ENCODE measurements at places on chromosomes 2 and 18. TPM values are rescaled to one million over a fixed set of nuclear protein-coding genes. Genes with fewer than 3 reads are reported as not detected.

DNA sequence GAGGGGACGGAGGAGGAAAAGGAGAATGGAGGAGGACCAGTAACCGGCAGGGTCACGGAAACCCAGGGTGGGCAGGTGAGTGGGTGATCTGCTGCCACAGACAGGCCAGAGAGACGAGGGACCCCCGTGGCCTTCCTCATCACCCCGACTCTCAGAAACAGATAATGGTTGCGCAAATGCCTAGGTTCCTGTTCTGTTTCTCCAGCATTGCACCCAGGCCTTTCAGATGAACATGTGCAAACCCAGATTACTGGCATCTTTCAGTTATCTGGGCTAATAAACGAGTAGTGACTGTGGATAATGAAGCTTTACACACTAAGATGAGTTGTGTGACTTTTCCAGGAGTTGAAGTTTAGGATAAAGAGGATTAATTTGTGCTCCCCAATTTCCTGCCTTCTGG lies 46.5 kb downstream of the TET3 start:
- no peaks in the 10 kb centered on the region for H3K27me3 ChIP-seq
- DNase-seq: no peak
- peaks cover 18% of the 10 kb centered on the region for H3K36me3 ChIP-seq
- H3K27ac ChIP-seq: no peak overlapping the region
- H3K4me3 ChIP-seq: no peak overlapping the region
- H3K4me1 ChIP-seq: peaks cover 11% of the 10 kb centered on the region

DNA sequence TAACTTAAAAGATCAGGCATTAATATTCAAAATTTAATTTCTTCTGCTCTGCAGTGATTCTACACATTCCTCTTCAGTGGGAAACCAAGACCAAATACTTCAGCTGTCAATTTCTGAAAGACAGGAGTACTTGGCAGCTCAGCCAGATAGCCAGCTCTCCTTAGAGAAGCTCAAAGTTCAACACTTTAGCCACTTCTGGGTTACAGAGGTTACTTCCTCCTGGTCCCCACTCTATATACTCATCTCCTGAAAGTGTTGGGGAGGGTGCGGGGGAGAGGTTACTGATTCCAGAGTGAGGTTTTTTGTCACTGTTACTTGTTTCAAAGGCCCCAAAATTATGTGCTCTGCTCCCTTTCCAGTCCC lies 4.1 kb downstream of the CYTIP start:
- H3K36me3 ChIP-seq: no peaks in the 10 kb centered on the region
- no peaks in the 10 kb centered on the region for H3K27me3 ChIP-seq
- DNase-seq: no peak
- H3K27ac ChIP-seq: no peak overlapping the region

DNA sequence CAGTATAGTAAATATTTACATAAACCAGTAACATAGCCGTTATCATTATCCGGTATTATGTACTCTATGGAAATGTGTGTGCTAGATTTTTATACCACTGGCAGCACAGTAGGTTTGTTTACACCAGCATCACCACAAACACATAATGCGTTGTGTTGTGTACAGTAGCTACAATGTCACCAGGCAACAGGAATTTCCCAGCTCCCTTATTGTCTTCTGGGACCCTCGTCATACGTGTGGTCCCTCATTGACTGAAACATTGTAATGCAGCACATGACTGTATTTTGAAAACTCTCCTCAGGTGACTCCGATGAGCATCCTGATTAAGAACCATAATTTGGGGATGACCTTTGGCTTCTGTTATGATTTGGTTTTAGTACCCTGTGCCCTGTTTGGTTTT lies 31.3 kb downstream of the EHD3 start:
- H3K27ac ChIP-seq: no peak overlapping the region
- H3K27me3 ChIP-seq: no peaks in the 10 kb centered on the region
- DNase-seq: no peak
- peaks cover 6% of the 10 kb centered on the region for H3K4me1 ChIP-seq
- H3K36me3 ChIP-seq: peaks cover 10% of the 10 kb centered on the region

DNA sequence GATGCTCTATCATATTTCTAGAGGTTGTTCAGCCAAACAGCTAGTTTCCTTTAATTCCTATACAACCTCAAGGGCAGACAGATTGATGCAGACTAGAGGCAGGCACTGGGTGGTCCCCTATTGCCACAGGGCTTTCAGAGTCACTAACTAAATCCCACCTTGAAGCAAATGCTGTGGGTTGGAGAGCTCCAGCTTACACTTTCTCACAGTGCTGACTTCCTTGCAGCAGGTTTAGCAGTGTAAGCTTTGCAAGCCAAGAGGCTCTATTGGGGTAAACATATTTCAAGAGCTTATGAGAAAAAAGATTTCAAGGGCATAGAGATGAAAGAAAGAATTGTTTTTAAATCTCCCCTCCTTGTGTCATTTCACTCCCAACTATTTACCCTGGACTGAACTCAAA lies 366.5 kb upstream of the CRIM1 start:
- no peaks in the 10 kb centered on the region for H3K27me3 ChIP-seq
- H3K4me1 ChIP-seq: no peaks in the 10 kb centered on the region
- H3K4me3 ChIP-seq: no peak overlapping the region
- no peak overlapping the region for H3K27ac ChIP-seq
- H3K36me3 ChIP-seq: peaks cover 6% of the 10 kb centered on the region

GRCh38 chr2:175293776-175294175 lies 112.3 kb upstream of the ATP5MC3 start:
- H3K27me3 ChIP-seq: no peaks in the 10 kb centered on the region
- DNase-seq: no peak
- H3K36me3 ChIP-seq: no peaks in the 10 kb centered on the region

- no peak overlapping the region for H3K27ac ChIP-seq
- no peak overlapping the region for H3K4me3 ChIP-seq
- H3K36me3 ChIP-seq: no peaks in the 10 kb centered on the region
- H3K27me3 ChIP-seq: no peaks in the 10 kb centered on the region
- H3K4me1 ChIP-seq: no peaks in the 10 kb centered on the region
These were observed 47.0 kb downstream of the STAT4 start for GRCh38 chr2:191103774-191104173.

Gene MAP3K19
- not detected for total RNA-seq

Gene CYP27C1
- 2.3 TPM for total RNA-seq

Gene FSHR
- total RNA-seq: not detected

Gene PLEKHB2
- total RNA-seq: 55.9 TPM
